ENCODE measurements at places on chromosomes 13 and 19. TPM values are rescaled to one million over a fixed set of nuclear protein-coding genes. Genes with fewer than 3 reads are reported as not detected.

MUC16 gene
- total RNA-seq, result not detected

CHMP2A gene
- 50.3 TPM for total RNA-seq

SRRM5 gene
- total RNA-seq, result not detected

SLC7A9 gene
- total RNA-seq, result not detected

RFPL4AL1 gene
- not detected for total RNA-seq

CLEC17A gene
- not detected for total RNA-seq

ANKRD24 gene
- total RNA-seq, result 0.13 TPM

FCER2 gene
- not detected for total RNA-seq

COL4A2 gene
- 50.0 TPM for total RNA-seq

CBY2 gene
- not detected for total RNA-seq

NAXD gene
- total RNA-seq, result 12.3 TPM

CCDC70 gene
- not detected for total RNA-seq
